Stimulated activated CD4-positive, alpha-beta T cell treated with anti-CD3 and anti-CD28 coated beads, Interleukin-15, amount 100 ng/mL, for 1 hour (primary cell): ENCODE measurements at places on chromosomes 12 and 14.

DNA sequence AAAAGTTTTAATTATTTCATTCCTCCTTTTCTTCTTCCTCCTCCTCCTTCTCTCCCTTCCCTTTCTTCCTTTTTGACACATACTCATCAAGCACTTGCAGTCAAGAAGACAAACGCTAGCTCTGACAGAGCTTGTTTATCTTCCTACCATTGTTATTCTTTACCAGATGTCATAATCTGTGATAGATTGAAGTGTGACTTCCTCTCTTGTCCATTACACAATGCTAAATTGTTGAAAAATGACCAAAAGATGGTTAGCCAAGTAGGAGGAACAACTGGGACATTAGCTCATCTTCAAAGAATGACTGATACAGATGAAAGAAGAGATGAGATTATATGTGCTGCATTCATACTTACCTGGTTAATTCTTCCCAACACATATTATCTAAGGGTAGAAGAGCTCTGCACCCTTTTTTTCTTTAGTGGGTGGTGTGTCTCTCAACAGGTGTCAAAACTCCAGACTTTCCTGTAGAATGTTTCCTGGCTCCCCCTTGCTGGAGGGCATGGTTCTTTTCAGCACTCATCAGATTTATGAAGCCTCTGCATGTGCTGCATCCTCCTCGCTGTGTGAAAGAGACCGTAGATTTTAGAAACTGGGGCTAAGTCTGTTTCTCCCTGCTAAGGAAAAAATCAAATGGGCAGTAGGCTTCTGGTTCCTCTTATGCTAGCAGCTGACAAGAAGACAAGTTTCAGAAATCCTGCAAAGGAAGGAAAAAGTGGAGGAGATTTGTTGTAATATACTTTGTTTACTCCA is 147.1 kb downstream of the TMX1 start:
- no peak for DNase-seq

DNA sequence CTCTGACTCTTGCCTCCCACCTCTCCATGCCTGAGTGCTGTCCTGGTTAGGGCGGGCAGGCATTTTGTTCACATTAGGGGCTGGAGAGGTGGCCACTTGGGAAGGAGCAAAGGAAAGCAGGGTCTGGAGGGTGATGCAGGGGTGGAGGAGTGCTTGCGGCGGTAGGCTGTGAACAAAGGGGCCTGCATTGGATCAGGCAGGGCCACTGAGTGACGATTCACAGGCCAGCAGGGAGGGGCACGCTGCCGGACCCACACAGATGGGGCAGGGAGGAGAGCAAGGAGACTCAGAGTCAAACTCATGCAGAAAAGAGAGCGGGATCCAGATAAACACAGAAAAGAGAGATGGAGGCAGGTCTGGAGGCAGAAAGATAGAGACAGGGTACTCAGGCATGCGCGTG is 58.4 kb upstream of the TBX3 start:
- DNase-seq = no peak

DNA sequence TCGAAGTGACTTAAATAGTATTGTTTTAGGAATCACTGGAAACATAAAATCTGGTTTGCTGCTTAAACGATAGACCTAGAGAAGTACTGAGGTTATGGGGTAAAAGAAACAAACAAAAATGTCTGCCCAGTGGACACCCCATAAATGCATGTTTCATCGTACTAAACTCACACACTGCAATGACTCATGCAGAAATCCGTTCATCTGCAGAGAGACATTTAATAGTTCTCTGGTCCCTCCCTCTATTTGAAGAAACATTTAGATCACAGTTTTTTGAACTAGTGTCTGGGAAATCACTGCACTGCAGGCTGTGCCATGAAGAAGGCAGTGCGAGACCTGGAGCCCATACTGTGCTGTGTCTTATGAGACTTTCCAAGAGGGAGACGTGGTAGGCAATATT is 25.5 kb downstream of the SLC17A8 start:
- DNase-seq = no peak

- DNase-seq = no peak
Observed at GRCh38 chr12:40208707-40209446, 15.9 kb upstream of the LRRK2 start.

DNA sequence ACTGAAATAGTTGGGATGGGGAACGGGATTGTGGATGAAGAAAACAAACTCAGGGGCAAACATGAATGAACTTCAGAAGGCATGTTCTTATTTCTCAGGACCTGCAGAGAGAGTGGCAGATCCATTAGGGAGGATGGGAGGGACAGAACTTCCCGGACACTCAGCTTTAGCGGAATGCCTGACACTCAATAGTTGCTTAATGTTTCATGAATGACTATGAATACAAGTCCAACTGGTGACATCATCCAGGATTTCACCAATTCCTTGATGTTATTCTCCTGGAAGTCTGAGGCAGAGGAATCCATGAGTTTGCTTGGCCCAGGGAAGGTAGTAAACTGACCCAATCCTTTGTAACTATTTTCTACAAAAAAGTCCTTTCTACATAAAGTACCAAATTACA is 37.8 kb upstream of the LRRC10 start:
- DNase-seq = no peak

- no peak for DNase-seq
Observed at GRCh38 chr14:91390165-91390778, 27.3 kb downstream of the CCDC88C start.

DNA sequence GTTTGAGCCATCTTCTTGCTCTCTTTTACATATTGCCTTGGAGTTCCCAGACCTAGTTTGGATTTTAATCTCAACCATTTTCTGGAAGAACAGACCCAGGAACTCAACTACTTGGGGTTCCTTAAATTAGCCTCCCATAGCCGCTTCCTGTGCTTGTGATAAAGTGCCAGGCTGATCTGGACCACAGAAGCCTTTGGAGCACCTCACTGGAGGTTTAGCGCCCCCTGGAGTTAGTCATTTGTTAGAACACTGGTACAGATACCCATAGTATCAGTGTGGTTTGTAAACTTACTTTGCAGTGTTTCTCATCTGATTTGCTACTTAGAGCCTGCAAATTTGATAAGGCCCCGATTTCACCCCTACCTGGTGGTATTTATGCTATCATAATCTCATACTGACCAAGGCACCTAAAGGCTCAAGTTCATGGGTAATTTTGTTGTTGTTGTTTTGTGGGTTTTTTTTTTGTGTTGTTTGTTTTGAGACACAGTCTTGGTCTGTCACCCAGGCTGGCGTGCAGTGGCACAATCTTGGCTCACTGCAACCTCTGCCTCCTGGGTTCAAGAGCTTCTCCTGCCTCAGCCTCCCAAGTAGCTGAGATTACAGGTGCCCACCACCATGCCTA is 3.7 kb downstream of the UNC119B start:
- DNase-seq = no peak

DNA sequence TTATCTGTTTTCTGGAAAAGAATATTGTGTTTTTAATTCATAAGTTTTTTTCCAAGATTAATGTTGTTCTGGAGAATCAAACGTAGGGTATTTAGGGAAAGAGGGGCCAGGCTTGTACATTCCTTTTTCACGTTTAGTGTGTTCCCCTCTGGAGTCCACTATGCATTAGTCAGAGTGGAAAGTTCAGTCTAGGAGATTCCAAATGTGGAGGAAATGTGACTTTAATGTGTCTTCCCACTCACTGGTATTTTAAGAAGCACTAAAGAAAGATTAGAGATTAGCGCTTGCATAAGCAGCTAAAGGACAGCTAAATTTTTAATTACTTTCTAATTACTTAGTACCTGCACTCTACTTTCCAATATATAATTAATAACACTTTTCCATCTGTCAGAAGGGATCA is 4.4 kb upstream of the PDE6H start:
- no peak for DNase-seq

- no peak for DNase-seq
Observed at GRCh38 chr12:79658221-79658620, 32.5 kb downstream of the PAWR start.

GRCh38 chr12:48767047-48767446 is 21.8 kb downstream of the ADCY6 start:
- DNase-seq = no peak

DNA sequence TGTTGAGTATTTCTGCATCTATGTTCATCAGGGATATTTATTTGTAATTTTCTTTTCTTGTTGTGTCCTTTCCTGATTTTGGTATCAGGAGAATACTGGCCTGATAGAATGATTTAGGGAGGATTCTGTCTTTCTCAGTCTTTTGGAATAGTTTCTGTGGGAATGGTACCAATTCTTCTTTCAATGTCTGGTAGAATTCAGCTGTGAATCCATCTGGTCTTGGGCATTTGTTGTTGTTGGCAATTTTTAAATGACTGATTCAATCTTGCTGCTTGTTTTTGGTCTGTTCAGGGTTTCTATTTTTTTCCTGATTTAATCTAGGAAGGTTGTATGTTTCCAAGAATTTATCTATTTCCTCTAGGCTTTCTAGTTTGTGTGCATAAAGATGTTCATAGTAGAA is 170.9 kb upstream of the PDE3A start:
- no peak for DNase-seq

- no peak for DNase-seq
Observed at GRCh38 chr12:96247563-96247962, 53.4 kb downstream of the ELK3 start.

- DNase-seq = no peak
Observed at GRCh38 chr12:109968801-109969200, 27.4 kb downstream of the GIT2 start.

- DNase-seq = no peak
Observed at GRCh38 chr12:52727037-52727436, 23.7 kb upstream of the KRT77 start.

GRCh38 chr14:31326111-31326510 is 94.2 kb downstream of the HEATR5A start:
- DNase-seq = no peak

- no peak for DNase-seq
Observed at GRCh38 chr14:32438517-32438916, 109.4 kb downstream of the AKAP6 start.

DNA sequence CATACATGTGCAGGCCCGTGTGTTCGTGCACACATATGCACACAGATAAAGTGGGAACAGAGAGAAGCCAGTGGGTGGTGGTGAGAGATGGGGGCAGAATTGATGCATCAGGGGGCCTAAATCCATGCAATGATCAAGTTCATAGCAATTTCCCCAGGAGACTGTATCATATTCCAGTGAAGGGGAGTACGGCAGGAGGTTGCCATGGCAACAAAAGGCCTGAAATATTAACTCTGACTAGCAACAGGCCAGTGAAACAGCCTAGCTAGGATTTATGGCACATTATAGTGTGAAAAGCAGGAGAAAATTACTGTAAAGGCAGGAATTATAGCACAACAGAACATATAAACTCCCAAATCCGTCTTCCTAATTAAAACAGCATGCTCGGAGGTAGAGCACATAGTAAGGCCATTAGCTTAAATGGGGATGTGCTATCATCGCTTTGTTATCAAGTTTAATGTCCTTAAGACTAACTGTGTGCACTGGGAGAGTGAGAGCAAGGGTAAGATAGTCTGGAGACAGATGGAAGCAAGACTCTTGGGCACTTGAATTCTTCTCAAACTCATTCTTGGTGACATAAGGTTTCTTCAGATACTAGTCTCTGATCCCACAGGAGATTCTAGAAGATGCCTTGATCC is 806.3 kb downstream of the DIO2 start:
- DNase-seq = no peak

DNA sequence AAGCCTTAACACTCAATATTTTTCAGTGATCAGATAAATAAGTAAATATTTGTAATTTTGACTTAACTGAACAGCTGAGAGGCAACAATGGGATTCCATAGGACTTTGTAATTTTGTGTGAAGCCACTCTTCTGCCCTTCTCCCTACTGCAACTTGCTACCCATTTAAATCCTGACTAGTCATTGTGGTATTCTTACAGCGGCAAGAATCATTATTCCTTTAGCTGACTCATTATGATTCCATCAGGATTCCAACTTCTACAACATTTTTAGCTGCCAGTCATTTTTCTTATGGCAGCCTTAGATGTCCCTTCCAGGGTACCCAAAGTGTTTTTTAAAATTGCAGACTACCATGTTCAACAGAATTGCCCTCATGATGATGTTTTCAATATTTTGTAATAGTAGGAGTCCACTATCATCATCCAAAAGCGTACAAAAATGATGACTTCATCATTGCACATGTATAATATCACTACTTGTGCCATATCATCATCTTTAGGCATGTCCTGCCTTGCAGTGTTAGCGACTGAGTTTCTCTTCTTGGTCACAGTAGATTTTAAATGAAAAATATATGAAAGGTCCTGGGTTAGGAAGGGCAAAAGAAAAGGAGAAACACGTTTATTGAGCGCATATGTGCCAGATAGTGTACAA is 5.1 kb upstream of the MAGOHB start:
- no peak for DNase-seq

DNA sequence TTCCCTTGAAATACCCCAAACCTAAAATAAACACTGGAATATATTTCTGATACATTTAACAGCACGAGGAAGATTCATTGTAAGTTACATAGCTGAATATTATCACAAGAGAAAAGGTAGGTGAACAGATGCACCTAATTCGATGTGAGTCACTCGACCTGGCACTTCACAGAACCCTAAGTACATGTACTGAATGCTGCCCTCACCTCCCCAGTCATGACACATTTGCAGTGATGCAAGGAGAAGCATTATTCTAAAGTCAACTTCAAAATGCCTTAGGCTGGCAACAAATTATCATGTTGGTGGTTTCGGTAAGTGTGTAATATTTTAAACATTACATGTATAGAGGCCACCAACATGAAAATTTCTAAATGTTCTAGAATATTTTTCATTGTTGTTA is 35.2 kb upstream of the TMTC2 start:
- DNase-seq = no peak

DNA sequence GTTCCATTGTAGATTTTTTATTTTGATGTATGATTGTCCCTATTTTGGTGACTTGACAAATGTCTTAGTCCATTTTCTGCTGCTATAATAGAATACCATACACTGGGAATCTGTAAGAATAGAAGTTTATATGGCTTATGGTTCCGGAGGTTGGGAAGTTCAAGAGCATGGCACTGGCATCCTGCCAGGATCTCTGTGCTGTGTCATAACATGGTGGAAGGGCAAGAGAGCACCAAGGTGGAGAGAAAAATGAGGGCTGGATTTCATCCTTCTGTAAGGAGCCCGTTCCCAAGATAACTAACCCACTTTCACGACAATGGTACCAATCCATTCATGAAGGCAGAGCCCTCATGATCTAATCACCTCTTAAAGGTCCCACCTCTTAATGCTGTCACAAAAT is 176.7 kb downstream of the TMEM132D start:
- no peak for DNase-seq

DNA sequence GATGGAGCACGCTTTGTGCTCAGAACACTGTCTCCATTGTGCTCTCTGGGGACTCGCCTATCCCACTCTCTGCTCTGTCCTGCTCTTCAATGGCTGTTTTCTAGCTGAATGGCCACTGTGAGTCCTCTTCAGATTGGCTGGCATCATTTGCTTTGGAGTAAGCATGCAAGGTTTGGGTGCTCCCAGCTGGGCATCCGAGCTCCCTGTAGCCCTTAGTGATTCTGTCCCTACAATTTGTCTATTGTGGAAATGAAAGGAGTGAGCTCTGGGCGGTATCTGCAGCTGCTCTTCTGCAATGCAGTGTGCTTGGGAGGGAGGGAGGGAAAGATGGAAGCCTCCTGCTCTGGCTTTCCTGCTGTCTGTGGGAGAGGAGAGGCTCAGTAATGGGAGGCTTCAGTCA is 84.8 kb downstream of the SMOC1 start:
- no peak for DNase-seq

- no peak for DNase-seq
Observed at GRCh38 chr14:99664937-99665273, 19.2 kb upstream of the CYP46A1 start.

- no peak for DNase-seq
Observed at GRCh38 chr14:89953602-89954001, 928 bp downstream of the EFCAB11 start.
